ENCODE measurements at places on chromosomes 6 and 20.

- no peak for DNase-seq
Observed at GRCh38 chr6:92847988-92848387, 571.4 kb downstream of the EPHA7 start.

DNA sequence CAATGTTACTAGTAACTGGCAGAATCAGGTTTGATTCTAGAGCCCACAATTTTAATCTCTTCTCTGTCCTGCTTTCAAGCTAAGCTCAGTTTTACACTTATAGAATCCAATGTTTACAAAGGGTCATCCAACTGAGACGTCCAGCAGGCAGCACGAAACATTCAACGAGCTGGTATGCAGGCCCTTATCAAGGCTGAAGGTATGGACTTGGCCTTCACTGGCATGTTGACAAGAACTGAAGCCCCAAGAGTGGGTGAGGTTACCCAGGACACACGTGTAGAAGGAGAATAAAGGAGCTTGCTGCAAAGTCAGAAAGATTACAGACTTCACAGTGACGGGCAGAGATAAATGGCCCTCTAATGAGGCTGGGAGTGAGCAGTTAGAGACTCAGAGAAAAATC is 187.4 kb downstream of the KIF16B start:
- DNase-seq: no peak

- DNase-seq: peak; percentile 74
Observed at GRCh38 chr20:19783966-19784401, 25.9 kb downstream of the RIN2 start.

DNA sequence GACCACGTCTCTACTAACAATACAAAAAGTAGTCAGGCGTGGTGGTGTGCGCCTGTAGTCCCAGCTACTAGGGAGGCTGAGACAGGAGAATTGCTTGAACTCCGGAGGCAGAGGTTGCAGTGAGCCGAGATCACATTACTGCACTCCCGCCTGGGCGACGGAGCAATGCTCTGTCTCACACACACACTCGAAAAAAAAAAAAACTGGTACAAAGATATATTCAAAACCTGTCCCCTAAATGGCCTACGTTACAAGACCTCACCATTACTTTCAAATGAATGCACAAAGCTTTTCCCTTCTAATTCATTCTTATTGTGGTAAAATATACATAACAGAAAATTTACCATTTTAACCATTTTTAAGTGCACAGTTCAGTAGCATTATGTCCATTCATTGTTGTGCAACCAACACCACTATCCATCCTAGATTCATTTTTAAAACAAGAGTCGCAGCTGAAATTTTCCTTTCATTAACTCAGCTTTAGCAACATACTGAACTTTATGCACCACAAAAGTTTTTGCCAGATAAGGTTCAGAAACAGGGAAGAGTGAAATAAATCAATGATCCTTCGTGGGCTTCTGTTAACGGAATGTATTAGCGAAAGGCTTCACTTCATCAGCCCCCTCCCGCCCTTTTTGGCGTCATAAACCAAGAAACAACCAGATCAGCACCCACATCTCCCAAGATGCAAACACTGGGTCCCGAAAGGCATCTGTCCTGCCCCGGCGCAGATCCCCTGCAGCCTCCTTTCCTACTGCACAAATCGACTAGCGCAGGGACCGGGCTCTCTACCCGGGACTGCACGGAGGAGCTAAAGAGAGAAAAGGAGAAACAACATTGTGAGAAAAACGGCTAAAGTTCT is 825 bp upstream of the FAM135A start:
- DNase-seq: no peak

DNA sequence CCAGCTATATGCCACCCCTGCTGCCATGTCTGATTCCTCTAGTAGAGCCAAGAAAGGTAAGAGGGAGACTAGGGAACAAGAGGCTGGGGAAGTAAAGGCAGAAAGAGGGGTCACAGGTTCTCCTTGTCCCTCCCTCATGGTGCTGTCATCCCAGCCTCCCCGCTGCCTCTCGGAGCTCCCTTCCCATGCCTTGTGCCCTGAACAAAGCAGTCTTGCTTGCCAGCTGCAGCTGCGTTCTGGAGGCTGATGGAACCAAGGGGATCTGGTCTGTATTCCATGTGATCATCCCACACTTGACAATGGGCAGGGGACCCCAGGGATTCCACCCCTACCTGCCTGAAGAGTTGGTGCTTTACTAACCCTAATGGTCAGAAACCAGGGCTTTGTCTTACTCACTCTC is 61.4 kb downstream of the DAAM2 start:
- DNase-seq: no peak

DNA sequence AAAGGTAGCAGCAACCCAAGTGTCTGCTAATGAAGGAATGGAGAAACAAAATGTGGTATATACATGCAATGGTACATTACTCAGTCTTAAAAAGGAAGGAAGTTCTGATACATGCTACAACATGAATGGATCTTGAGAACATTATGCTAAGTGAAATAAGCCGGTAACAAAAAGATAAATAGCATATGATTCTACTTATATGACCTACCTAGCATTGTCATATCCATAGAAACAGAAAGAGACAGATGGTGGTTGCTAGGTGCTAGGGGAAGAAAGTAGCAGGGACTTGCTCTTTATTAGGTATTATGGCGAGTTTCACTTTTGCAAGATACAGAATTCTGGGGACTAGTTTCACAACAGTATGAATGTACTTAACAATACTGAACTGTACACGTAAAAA is 46.6 kb downstream of the UBR2 start:
- DNase-seq: no peak

GRCh38 chr20:50163570-50164317 is 10.2 kb upstream of the PEDS1 start:
- peak; percentile 69 for DNase-seq

DNA sequence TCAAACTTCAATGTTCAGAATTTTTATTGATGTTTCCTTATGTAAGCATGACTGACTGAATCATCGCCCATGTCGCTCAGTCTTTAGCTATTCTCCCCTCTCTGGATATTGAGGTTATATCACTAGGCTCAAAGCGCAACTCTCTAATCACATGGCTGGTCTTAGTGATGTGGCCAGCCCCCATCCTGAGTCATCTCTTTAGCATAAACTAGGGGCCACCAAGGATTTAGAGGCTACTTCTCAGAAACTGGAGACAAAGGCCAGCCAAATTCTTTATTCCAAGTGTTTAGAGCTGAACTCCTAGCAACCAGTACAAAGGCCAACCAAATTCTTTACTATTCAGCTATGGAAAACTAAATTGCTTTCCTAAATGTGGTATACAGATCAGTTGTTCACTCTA is 61.4 kb downstream of the FAM135A start:
- DNase-seq: no peak

- no peak for DNase-seq
Observed at GRCh38 chr6:101595276-101595675, 201.8 kb downstream of the GRIK2 start.

DNA sequence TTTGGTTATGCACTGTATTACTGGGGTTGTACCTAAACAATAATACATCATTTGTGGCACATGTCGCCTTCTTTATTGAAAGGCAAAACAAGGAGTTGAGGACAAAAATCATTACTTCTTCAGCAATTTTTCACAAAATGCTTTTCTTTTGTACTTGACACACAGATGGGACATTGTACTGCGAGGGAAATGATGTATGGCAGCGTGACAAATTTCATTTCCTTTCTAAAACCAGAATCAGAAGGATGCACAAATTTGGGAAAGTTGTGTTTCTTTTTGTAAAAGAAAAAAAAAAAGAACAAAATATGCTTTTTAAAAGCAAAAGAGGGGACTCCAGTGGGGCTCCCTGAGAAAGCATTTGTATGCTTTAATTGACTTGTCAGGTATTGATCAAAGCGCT is 394.0 kb upstream of the SLC35B3 start:
- no peak for DNase-seq

- DNase-seq: peak; percentile 17
Observed at GRCh38 chr6:39892490-39893129, 41.7 kb downstream of the MOCS1 start.

GRCh38 chr20:59580146-59580946 is 24.0 kb upstream of the PHACTR3 start:
- no peak for DNase-seq

DNA sequence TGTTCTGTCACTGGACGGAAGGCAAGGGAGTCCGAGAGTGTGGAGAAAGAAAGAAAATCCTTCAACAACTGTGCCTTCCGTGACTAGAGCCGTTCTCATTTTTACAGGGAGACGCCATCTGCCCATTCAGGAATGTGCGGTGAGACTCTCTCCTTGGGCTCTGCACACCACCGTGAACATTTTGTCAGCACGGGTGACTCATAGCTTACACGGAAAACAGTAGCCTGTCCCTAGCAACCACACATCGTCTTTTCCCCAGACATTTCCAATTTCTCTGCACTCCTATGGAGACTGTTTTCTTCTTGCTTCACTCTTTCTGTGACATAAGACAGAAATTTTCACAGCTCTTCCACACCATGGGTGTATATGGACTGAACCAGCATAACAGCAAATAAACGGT is 55.1 kb downstream of the TBXT start:
- no peak for DNase-seq

GRCh38 chr6:119145111-119145510 is 66.6 kb upstream of the FAM184A start:
- no peak for DNase-seq

DNA sequence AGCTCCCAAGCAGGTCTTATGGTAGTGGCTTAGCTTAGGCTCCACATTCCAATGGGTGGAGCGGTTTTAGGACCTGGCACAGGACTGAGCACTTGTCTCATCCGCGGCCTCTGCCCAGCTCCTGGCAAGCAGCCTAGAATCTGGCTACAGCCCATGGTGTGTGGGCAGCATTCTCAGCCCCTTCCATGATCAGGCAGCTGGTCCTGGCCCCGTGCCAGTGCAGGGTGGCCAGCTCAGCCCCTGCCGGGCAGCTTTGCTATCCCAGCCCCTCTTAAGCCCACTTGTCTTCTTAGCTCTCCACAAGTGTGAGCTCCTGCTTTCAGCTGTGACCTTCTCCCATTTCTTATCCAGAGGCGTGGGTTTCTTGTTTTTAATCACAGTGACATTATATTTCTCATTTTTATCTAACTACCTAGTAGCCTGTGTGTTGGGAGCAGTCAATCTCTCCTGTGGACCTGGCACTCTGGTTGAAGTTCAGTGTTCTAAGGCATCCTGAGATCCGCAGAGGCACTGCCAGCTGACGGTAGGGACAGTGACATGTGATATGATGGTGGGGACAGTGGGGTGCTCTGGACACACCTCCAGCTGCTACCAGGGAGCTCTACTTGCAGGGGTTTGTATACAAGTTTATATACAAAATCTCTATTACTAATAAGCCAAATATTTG is 119.9 kb upstream of the PRND start:
- DNase-seq: peak; percentile 68

DNA sequence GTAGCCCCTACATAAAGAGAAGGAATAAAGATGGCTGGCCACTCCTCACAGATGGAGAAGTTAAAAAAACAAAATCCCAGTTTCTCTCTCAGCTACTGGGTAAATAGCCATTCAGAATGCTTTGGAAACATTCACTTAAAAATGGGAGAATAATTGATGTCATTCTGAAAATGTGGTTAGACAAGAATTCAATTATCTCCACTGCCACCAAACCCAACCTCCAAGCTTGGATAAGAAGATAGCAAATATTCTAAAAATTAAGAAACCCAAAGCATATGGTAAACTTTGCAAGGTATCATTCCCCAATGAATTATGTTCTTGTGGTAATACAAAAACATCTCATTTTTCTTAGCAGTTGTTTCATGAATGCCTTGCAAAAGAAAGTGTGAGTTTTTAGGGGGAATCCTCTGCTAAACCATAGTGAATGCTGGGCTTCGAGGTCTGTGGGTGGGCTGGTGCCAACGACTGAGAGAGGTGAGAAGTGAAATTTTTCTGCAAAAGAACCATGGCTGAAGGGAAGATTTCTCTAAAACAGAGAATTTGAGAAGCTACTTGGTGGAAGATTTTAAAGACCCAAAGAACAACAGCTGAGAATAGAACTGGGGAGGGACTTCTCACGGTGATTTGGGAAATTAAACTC is 497.9 kb upstream of the JARID2 start:
- DNase-seq: no peak

DNA sequence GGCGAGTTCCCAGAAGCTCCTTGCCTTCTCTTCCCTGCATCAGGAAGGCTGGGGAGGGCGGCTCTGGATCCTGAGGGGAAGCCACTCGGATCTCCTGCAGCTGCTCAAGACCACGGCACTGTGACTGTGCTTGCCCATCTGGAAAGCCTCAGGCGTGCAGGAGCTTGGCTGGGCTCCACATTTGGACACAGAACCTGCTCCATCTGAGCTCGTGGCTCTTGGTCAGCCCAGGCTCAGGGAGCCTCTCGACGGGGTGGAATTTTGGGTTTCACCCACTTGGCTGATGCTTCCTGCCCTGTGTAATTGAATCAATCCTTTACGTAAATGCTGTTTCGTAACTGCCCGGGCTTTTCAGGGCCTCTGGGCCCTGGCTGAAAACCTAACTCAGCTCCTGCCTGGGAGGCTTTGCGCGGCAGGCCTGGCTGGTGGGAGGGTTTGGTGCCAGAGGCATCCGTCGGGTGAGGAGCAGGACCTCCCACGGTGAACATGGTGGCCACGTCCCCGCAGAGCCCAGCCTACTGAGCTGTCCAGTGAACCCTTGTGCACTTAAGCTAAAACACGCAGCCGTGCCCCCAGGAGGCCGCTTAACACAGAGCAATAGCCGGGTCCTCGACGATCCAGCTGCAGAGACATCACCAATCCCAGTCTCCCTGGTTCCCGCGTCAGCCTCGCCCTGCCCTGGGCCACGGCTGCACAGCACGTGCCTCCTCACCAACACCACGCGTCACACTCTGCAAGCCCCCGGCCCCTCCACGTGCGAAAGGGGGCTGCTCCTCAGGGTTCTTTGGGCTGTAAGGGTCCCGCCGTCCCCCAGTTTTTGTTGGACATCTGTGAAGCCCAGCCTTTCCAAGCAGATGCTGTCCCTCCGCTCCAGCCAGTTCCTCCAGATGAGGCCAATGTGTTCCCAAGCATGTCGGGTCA is 241.0 kb downstream of the DLL1 start:
- peak; percentile 8 for DNase-seq

DNA sequence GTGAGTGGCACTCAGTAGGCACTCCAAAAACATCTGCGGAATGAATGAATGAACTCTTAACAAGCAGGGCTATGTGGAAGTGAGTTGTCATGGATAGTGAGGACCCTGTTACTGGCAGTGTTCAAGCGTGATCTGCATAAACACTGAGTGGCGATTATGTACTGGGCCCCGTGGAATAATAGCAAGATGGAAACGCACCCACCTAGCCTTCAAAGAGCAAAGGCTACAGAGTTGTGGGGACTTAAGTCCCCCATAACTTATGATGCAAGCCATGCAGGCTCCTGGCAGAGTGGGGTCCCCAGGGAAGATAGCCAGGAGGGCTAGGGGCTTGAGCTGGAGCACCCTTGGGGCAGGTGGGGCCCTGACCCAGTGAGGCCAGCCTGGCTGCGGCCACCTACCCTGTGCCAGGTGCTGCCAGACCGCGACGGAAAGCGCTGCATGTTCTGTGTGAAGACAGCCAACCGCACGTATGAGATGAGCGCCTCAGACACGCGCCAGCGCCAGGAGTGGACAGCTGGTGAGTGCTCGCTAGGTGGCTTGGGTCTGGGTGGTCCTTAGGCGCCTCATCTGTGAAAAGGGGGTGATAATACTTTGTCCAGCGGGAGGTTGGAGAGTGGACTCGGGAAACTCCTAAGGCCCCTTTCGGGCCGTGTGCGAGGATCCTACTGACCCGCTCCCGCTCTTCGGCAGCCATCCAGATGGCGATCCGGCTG is 20.0 kb downstream of the DEF6 start:
- no peak for DNase-seq
